ENCODE measurements at places on chromosomes 5 and 9.

- DNase-seq, result no peak
These were observed 522.7 kb downstream of the HTR1A start for GRCh38 chr5:63439537-63439936.

DNA sequence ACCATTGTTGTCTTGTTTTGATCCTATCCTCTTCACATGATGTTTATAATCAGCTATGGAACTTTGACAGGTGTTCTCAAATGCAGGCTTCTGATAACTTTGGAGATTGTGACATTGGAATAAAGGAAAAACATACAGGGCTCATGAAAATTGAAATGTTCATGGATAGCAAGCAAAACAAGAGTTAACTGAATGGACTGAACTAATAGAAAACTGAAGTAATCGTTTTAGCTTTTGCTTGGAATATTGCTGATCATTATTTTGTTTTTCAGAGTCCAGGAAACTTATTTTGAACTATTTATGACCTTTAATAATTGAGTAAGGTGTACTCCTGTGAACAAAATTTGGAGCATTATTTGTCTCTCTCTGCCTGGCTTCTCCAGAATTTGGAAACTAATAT is 436.7 kb upstream of the CDH9 start:
- DNase-seq, result no peak

- DNase-seq, result no peak
These were observed 54.1 kb downstream of the FER start for GRCh38 chr5:108801776-108802175.

DNA sequence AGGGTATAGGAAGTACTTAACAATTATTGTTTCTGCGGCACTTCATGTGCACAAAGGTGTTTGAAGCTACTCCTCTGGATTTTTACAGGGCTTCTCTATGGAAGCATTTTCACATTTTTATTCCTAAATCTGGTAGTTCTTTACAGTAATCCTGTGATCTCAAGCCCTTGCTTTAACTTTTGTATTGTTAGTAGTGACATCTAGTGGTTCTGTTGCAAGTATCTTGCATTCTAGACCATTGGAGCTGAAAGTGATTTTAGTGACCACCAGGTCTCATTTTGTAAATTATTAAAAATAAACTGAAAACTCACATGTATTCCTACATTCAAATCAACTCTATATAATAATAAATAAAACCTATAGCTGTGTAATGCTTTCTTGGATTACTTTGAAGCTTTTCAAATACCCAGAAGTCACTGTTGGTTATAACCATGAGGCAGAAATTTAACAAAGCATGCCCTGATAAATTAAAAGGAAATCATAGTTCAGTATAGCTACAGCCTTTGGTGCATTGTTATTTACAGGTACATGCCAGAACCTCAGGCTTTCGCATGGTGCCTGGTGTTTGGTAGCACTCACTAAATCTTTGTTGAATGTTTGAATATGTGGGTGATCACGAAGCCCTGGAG is 18.9 kb downstream of the RPS23 start:
- no peak for DNase-seq

DNA sequence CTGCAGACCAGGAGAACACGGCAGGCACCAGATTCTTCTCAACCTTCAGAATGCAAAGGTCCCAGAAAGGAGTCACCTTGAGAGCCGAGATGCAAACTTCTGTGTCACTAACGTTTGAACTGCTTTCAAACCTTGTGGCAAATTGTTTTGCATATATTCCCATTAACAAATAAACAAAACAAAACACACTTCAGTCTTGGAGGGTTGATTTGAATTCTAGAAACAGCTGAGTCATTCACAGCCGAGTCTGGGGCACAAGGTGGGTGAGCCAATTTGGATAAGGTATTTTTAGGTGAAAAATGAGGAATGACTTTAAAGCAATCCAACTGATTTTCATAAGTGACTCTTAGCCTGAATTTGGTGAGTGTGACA is 38.8 kb upstream of the ANKRD33B start:
- DNase-seq, result no peak

GRCh38 chr5:116740771-116741170 is 166.1 kb upstream of the SEMA6A start:
- DNase-seq, result no peak

GRCh38 chr5:168136340-168136739 is 155.1 kb upstream of the WWC1 start:
- no peak for DNase-seq

DNA sequence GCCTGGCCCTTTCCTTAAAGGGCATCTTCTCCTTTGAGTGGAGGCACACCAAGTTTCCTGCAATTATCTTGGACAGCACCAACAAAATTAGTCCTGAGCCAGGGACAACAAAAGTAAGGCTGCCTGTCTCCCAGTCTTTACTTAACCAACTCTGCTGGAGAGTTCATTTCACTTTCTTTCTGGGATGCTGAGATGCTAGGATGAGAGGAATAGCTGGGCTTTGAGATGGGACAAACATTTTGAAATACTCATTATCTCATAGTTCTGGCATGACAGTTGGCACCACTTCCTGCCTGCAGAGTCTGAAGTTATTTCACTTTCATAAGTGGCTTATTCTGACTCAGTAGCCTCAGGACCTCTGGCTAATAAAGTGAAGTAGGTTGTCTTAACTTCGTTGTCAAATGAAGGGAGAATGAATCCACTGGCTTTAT is 157.0 kb downstream of the C9orf152 start:
- DNase-seq, result no peak

- no peak for DNase-seq
These were observed 614.7 kb downstream of the ISL1 start for GRCh38 chr5:51997949-51998348.

- DNase-seq, result no peak
These were observed 260.9 kb upstream of the TUT7 start for GRCh38 chr9:86614871-86615849.

DNA sequence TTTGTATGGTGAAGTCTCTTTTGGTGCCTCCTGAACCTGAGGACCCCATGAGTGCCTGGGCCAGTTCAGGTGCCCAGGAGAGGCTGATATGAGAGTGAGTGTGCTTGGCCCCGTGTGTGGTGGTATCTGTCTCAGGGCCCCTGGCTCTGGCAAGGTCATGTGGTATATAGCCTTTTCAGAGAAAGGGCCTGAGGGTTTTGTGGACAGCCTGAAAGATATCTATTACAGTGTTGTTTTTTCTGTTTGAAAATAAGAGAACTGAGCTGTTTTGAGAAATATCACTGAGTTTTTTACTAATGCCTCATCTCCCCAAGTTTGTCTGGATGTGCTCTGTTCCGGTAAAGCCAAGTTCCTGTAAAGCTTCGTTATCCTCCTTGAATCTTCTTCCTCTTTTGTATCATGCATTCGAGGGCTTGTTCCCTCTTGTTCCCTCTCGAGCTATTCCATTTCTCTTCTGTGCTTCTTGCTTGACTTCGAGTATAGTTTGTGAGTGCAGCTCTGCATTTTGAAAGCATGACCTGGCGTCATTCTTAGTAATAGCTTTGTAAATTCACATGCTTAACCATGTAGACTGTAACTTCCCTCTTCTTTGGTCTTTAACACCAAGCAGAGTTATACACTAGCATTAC is 122.3 kb downstream of the MAST4 start:
- DNase-seq, result no peak

- DNase-seq, result no peak
These were observed 10.8 kb upstream of the C1QTNF3 start for GRCh38 chr5:34053571-34054399.

DNA sequence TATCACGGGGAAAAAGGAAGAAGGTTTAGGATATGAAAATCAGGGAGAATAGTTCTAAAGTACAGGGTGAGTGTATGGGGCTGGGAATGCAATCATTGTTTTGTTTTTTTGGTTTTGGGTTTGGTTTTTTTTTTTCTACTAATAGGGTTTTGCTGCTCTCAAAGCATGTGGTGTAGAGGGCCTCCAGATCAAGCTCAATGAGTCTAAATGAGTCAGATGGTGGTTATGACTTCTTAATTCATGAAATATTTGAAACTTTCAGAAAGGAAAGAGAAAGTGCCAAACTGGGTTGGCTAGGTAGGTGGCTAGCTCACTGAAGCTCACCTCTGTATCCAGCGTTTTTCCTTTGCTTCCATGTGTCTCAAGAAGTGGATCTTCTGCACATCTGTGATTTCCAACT is 10.7 kb downstream of the OR1L8 start:
- DNase-seq, result no peak

DNA sequence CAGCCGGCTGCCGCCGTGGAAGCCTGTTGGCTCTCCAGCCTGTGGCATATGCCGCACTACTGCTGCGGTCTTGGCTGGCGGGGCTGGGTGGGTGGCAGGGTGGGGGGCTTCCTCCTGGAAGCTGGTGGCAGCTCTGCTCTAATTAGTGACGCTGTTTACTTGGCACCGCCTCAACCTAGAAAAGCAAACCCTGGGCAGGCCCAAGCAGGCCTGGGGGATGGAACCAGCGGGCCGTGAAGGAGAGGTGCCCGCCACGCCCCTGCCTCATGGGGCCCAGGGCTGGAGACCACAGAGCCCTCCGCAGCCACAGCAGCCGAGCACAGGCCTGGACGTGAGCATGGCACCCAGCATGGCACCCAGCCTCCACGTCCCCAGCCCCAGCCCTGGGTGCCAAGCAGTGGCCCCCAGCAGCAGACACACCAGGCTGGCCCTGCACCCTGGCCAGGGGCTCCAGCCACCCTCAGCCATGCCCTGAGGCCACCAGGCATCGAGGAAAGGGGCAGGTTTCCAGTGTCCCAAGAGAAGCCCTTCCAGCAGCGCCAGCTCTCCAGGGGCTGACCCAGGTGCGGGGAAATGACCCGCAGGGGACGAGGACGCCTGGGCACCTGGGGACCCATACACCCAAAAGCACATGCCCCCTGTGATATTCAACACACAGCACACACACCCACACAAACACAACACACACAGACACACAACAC is 5.4 kb upstream of the CCDC187 start:
- DNase-seq, result no peak

GRCh38 chr5:161064781-161065180 is 212.8 kb upstream of the ATP10B start:
- no peak for DNase-seq

GRCh38 chr9:98121058-98121457 is 2.0 kb upstream of the TRIM14 start:
- no peak for DNase-seq

GRCh38 chr9:22240619-22241018 is 206.0 kb upstream of the DMRTA1 start:
- no peak for DNase-seq

DNA sequence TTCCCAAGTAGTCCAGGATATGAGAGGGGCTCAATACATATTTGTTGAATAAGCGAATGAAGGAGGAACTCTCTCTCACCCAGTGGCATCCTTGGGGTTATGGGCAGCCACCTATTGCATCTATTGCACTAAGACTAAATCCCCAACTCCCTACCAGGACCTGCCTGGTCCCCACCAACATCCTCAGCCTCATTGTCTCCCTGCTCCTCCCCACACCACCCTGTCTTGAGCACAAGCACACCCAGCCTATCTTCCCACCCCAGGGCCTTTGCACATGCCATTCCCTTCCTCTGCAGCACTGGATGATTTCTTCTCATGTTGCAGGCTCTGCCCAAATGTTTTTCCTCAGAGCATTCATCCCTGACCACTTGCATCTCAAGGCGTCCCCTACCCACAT is 133.8 kb downstream of the BARX1 start:
- no peak for DNase-seq
